Glutamatergic neuron (in vitro differentiated cells): ENCODE measurements at places on chromosomes 2 and 18.

DNA sequence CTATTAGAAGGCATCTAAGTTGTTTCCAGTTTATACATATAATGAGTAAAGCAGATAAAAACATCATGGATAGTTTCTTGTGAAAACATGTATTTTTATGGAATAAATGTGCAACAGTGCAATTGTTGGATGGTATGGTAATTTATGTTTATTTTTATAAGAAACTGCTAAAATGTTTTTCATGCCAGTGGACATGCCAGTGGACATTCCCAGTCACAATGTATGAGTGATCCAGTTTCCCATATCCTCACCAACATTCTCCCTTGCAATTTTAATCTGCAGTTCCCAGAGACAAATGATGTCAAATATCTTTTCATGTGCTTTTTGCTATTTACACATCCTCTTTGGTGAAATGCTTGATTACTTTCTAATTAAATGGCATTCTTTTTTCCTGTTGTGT lies 818.6 kb downstream of the SUCLG1 start:
- DNase-seq = no peak

- DNase-seq = no peak
Observed at GRCh38 chr2:32824070-32824809, 122.5 kb upstream of the LTBP1 start.

GRCh38 chr18:2939317-2939716 lies 73.6 kb downstream of the LPIN2 start:
- DNase-seq = no peak

DNA sequence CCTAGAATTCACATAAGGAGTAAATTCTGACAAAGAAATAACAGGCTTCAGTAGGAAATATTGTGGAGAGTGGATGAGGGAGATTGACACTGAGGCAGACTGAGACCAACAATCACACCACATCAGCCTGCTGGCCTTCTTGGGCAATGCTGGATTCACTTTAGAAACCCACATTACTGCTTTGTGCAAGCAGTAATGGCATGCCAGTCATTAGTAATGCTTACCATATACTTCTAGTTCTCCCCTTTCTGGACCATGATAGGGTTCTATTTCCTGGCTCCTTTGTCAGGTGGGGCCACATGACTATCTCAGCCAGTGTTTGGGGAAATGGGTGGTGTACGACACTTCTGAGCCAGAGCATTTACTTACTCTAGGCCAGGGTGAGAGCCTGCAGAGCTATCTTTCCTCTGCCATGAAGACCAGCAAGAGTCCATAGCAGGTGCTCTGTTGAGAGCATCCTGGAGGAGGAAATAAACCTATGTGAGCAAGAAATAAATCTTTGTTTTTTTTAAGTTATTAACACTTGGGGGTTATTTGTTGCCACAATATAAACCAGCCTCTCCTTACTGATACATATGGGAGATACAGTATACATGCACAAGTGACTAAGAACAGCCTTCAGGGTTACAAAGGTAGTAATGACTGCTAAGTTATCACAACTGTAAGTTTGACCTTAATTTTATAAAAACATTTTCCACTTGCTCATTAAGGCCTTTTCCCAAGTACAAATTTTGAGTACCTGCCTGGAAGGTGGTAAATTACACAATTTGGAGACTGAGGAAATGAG lies 89.3 kb upstream of the TANK start:
- DNase-seq = no peak

GRCh38 chr2:222525811-222526210 lies 101.5 kb downstream of the SGPP2 start:
- DNase-seq = no peak

- DNase-seq = no peak
Observed at GRCh38 chr2:26694001-26694400, 1.5 kb downstream of the KCNK3 start.

DNA sequence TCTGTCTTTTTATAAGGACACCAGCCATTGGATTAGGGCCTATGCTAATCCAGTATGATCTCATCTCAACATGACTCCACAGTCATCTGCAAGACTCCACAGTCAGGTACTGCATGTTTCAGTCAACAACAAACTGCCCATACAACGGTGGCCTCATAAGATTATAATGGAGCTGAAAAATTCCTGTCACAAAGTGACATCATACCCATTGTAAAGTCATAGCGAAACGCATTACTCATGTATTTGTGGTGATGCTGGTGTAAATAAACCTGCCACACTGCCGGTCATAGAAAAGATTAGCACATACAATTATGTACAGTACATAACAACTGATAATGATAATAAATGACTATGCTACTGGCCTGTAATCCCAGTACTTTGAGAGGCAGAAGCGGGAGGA lies 102.2 kb downstream of the TEX51 start:
- DNase-seq = no peak

GRCh38 chr18:5992381-5992780 lies 97.1 kb upstream of the TMEM200C start:
- no peak for DNase-seq

GRCh38 chr2:75003773-75004172 lies 45.3 kb downstream of the POLE4 start:
- no peak for DNase-seq

GRCh38 chr18:37405772-37406171 lies 159.8 kb downstream of the CELF4 start:
- DNase-seq = no peak

- no peak for DNase-seq
Observed at GRCh38 chr2:25756536-25756935, 83.2 kb upstream of the DTNB start.

DNA sequence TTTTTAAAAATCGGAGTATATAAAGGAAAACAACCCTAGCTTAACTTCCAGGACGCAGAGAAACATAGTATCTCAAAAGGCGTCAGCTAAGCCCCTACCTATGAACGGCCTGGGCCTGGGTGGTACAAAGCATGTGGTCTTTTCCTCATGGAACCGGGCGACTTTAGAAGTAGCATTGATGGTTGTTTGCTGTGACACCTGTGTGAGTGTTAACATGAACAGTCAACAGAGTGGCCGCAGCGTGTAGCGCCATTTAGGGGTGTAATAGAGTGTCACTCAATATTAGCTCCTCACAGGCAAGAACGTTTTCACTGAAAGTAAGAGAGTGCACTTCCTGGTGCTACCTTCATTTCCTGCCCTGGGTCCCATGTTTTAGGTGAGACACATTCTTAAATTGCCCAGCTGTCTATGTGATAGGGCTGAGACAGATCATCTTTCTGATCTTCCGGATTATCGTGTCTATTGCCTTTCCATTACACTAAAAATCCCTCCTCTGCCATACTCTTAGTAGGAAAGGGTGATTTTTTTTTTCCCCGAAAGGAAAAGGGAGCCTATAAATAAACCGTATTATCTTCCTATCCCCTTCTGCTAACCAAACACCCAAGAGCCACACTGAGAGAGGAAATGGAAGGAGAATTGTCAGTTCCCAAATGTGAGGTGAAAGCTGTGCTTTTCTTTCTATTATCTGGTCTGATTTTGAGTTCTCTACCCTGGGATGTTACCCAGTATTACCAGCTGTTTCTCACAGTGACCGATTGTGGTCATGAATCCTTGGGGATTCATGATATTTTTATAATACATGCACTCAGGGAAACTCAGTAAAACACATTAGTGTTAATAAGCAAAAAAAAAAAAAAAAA lies 1.3 kb downstream of the GORASP2 start:
- DNase-seq = no peak

GRCh38 chr2:25316101-25316500 lies 25.6 kb downstream of the DNMT3A start:
- no peak for DNase-seq

- DNase-seq = no peak
Observed at GRCh38 chr2:64762301-64762997, 108.7 kb upstream of the SERTAD2 start.

- no peak for DNase-seq
Observed at GRCh38 chr18:69935319-69936190, 12.1 kb downstream of the CD226 start.

DNA sequence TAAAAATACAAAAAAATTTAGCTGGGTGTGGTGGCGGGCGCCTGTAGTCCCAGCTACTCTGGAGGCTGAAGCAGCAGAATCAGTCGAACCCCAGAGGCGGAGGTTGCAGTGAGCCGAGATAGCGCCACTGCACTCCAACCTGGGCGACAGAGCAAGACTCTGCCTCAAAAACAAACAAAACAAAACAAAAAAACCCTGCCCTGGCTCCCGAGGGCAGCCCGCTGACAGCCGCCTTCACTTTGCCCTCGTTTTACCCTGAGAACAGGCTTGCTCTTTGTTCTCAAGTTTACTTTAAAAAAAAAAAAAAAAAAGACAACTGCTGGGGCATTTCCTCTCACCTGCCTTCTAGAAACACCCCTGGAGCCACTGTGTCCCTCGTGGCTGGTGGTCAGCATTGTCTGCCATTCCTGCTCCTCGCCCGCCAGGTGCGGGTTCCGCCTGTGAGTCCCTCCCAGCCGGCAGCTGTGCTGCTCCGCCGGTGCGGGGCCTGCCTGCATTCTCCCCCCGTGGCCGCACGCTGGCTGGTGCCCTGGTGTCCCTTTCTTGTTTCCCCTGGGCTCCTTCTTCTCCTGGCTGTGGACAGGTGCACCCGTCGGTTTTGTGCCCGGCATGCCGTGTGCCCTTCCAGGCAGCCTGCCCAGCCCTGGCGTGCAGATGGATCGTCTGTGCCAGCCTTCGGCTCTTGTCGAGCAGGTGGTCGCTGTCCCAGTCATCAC lies 105.7 kb downstream of the USP40 start:
- no peak for DNase-seq

- peak; percentile 64 for DNase-seq
Observed at GRCh38 chr2:224038049-224038829, 847 bp downstream of the SERPINE2 start.

GRCh38 chr2:105422801-105423200 lies 23.9 kb upstream of the FHL2 start:
- no peak for DNase-seq

DNA sequence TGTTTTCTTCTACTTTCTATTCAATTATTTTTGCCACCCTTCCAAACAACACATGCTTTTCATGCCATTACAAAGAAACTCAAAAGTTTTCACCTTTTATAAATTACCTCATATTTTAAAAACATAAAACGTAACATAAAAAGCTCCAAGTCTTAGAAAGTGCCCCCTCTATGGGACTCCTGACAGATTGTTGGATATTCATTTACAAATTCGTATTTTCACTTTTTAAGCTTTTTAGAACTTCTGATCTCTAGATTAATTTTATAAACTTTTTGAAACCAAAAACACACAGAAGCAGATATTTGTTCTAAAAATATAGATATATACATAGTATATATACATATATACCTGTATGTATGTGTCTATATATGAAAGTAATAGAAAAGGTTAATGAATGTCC lies 1.5 kb downstream of the COL5A2 start:
- no peak for DNase-seq

DNA sequence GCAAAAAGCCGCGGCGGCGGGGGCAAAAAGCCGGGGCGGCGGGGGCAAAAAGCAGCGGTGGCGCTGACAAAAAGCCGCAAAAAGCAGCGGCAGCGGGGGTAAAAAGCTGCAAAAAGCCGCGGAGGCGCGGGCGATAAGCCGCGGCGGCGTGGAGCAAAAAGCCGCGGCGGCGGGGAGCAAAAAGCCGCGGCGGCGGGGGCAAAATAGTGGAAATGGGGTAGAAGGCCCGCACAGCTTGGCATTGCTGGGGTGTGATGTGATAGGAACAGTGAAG lies 450.1 kb downstream of the ANKRD30B start:
- no peak for DNase-seq

- no peak for DNase-seq
Observed at GRCh38 chr2:194104687-194105086, 1552.3 kb upstream of the SLC39A10 start.

- no peak for DNase-seq
Observed at GRCh38 chr18:41646915-41647620, 308.0 kb upstream of the PIK3C3 start.

GRCh38 chr2:118654945-118655344 lies 192.5 kb downstream of the EN1 start:
- no peak for DNase-seq

- DNase-seq = no peak
Observed at GRCh38 chr2:240626531-240627300, 1.4 kb downstream of the GPR35 start.

DNA sequence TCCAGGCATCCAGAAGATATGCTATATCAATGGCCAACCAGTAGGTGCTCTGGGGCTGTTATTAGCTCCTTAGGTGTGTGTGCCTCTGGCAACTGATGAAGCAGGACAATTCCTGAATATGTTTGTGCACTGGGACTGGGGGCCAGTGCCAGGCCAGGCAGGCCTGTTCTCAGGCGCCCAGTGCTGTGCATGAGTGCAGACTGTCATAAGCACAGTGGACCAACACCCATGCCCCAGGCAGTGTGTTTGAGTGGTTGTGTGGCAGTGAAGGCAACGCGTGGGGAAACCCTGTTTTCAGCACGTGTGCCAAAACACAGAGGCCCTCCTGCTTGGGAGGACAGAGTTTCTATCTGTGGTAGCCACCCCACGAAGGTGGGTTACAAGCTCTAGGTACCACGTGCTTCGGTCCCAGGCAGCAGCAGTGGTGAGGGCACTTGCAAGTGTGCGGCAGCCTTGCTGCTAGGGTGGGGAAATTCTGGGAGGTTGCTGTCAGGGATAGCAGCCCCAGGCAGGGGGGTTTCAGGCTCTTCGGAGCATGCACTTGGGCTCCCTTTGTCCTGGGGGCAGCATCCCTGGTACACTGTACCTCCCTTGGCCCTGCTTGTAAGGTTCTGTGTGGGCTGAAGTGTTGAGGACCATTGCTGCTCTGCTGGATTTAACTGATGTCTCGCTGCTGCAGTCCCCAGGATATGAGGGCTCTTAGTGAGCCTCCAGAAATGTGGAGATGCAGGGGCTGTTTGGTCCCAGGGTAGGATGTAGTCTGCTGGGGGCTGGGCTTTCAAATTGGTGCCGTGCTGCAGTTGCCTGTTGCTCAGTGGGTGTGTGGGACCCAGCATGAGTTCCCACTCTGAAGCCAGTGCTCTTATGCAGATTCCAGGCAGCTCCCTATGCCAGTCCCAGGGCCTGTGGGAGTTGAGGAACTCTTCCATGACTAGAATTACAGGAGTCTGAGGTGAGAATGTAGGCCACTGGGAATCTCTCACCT lies 280.9 kb downstream of the RPRM start:
- no peak for DNase-seq

- no peak for DNase-seq
Observed at GRCh38 chr2:110983133-110983532, 137.6 kb upstream of the BCL2L11 start.

- DNase-seq = no peak
Observed at GRCh38 chr2:177445200-177445599, 52.6 kb downstream of the AGPS start.

GRCh38 chr2:51813247-51813646 lies 781.3 kb upstream of the NRXN1 start:
- no peak for DNase-seq

GRCh38 chr18:13570216-13570615 lies 156.1 kb downstream of the FAM210A start:
- DNase-seq = peak; percentile 36

DNA sequence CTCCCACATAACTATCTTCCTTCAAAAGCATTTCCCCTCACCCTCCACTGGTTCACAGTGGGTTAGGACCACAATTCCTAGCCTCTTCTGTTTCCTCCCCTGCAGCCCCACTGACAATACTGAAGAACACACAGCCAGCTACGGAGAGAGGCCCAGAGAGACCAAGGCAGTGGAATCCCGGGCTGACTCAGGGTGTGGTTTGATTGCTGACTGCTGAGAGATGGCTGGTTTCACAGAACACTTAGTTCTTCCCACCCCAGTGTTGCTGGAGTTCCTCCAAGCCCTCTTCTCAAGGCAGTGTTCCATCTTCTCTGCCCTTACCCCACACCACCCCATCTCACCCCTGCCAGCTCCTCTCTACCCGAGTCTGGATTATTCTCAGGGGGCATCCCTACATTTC lies 43.3 kb upstream of the ZFP36L2 start:
- DNase-seq = no peak
